ENCODE measurements at places on chromosomes 16 and 17.

DNA sequence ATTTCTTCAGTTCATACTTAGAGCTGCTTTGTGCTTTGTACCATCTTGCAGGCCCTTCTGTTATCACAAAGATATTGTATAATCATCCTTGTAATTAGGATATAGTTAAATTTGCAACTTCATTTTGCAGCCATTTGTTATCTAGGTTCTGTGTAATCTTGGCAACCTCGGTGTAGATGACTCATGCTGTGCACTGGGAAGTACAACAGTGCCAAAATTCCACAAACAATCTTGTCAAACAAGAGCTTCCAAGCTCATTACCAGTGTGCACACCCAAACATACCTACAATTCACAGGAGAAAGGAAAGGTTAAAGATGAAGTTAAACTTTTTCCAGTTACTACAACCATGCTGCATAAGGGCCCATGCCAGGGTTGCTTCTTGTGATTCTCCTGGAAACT lies 1231.8 kb downstream of the CDH11 start:
- DNase-seq: peak; percentile 69

DNA sequence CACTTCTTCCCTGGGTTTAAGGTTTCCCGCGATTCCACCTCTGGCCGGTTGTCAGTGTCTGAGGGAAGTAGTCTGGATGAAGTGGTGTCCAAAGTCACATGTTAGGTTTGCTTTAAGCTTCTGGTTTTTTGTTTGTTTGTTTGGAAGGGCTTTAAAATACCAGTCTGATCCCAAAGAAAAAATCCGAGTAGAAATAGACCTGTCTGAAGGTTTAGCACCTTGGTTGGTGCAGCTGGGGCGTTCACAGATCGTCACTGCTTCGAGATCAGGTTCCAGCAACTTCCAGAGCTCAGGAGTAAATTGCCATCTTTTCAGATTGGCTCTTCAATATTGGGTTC lies 567 bp downstream of the TMEM97 start:
- no peak for DNase-seq

DNA sequence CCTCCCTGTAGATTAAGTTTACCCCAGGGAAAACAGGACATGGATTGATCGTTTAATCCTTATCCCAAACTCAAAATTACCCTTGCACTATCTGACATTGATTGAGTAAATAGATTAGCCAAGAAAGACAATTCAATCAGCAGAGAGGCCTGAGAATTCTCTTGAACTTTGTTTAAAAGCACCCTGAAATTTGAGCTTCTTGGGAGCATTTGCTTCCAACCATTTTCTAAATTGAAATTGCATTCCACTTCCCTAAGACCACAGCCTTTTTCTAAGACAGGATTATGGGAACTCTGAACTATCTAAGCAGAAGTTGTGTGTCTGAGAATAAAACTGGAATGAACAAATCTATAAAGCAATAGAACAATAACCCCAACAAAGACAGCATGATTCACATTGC lies 76.6 kb upstream of the TNRC6A start:
- no peak for DNase-seq

DNA sequence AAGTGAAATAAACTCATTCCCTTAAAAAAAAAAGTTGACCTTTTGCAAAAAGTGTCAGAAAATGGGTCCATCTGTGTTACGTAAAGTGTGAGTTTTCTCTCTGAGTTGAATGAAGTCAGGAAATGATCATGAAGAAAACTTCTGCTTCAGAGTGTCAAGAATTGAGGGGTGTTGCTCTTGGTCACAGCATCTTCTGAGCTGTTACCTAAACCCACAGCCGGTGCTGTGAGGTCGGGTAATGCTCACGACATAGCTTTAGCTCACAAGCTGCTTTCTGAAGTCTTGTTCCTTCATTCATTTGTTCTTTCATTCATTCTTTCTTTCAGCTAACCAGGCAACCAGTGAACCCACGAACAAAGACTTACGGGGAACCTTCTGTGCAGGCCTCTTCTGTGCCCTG lies 372.1 kb downstream of the CPPED1 start:
- no peak for DNase-seq

- DNase-seq: no peak
Measured at GRCh38 chr17:38981636-38982035, 14.4 kb upstream of the FBXO47 start.

DNA sequence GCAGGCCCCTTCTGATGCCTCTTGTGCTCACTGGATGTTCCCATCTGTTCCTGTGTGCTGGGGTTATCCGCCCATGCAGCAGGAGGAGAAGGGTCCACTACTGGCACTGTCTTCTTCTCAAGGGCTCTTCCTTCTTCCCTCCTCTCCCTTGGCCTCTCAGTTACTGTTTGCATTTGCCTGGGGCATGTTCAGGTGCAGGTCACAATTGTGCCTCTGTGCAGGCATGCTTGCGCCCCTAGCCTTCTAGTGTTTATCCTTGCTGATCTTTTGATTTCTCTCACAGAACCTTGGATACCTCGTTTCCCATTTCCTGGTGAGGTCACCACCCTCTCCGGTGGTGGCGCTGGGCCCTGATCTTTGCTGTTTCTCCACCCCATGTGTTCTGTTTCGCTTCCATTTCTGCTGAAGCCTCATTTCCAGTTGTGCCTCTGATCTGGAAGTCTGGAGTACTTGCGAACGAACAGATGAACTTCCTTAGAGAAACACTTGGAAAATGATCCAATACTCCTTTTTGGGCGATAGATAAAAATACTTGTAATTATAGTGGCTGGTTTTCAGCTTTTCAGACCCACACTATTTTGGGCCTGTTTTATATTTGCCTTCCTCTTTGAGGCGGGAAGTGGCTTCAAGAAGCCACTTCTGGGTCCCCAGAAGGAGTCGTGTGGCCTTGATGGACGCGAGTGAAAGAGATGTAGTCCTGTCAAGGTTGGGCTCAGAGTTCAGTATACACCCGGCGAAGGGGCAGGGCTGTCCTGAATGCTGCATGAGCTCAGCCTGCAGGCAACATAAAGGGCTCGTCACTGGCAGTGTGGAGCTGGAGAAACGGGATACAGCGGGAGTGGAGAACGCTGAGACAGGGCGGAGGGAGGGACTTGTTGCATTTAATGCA lies 312.9 kb downstream of the SNX29 start:
- no peak for DNase-seq

DNA sequence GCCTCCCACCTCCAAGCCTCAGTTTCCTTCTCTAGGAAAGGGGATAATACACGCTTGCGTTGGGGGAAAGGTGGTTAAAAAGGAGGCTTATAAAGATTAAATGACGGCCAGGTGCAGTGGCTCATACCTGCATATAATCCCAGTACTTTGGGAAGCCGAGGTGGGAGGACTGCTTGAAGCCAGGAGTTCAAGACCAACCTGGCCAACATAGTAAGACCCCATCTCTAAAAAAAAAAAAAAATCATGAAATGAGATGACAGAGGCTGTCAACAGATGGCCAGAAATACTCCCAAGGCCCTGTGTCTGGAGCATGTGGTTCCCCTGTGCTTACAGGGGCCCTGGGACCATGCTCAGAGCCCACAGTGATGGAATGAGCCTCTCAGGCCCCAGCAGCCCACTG lies 30.4 kb downstream of the RTN4RL1 start:
- DNase-seq: no peak
